Stimulated activated CD4-positive, alpha-beta T cell treated with anti-CD3 and anti-CD28 coated beads, Interleukin-12 subunit alpha, Interleukin-12 subunit beta, amount 100 ng/mL, for 48 hours (primary cell): ENCODE measurements at places on chromosomes 11 and 22.

GRCh38 chr11:67286621-67287333 lies 2.3 kb upstream of the ANKRD13D start:
- no peak for DNase-seq

GRCh38 chr11:58888579-58888978 lies 44.1 kb upstream of the GLYATL2 start:
- no peak for DNase-seq

- DNase-seq = no peak
These were observed 74.1 kb downstream of the PARVB start for GRCh38 chr22:44098021-44098739.

- no peak for DNase-seq
These were observed 22.0 kb downstream of the CHID1 start for GRCh38 chr11:888310-889212.

- no peak for DNase-seq
These were observed 178.3 kb downstream of the SNX19 start for GRCh38 chr11:130737866-130738431.

- no peak for DNase-seq
These were observed 145.0 kb upstream of the GRK3 start for GRCh38 chr22:25419247-25420113.

DNA sequence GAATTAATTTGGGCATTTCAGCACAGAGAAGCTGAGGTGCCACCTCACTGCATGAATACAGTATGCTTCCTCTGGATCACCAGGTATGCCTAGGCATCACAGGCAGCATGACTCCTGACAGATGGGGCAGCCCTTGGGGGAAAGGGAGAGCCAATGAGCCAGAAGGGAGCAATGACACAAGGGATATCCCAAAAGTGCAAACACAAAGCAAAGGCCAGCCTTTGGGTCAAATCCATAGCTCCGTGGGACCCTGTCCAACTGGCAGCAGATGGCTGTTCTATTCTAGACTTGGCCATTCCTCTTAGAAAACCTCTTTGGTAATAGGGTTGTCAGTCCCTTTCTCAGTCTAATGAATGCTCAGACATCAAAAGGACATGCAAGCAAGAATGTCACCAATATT lies 73.3 kb downstream of the SERGEF start:
- DNase-seq = no peak

GRCh38 chr22:47390026-47390970 lies 627.8 kb downstream of the TBC1D22A start:
- DNase-seq = no peak
